AG09309 (cell line): ENCODE measurements at places on chromosomes 5 and 9.
A peak's percentile ranks its signal among the peaks of the same experiment; 100 is the strongest.

DNA sequence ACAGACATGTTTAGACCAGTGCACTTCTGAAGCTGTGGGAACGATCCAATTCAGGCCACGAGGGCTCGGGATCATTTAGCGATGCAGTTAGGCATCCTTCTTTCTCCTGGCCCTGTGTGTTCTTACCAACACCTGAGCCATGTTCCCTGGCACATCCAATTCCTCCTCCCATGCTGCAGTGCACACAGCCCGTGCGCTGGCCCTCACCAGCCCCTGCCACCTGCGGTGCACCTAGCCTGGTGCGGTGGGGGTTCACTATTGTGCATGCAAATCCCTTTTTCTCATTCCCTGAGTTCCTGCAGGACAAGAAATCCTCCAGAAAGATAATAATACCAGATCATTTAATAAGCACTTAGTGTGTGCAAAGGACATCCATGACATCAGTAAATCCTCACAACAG lies 53.5 kb downstream of the NEURL1B start:
- DNase-seq = no peak

DNA sequence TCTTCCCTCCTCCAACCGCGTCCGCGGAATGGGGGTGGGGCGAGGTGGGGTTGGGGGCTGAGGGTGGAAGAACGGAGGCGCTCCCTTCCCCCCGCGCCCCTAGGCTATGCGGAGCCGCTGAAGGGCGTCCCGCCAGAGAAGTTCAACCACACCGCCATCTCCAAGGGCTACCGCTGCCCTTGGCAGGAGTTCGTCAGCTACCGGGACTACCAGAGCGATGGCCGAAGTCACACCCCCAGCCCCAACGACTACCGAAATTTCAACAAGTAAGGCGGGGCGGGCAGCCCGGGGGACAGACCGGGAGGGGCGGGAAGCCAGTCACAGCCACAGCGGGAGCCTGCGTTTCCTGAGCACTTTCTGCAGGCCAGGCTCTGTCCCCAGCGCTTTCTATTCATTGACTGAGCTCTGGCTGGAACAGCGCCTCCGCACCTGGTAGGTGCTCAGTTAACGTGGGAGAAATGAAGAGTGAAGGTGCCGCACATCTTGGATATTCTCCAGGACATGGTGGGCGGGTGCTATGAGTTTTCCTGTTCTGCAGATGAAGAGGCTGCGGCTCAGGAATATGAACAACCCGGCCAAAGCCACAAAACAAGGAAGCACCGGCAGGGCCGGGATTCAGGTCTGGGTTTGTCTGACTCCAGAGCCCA lies 11.3 kb downstream of the MYOZ3 start:
- no peak for DNase-seq

- DNase-seq = peak; percentile 95
These were observed 568.0 kb upstream of the KLF4 start for GRCh38 chr9:108057421-108058134.

- DNase-seq = peak; percentile 67
These were observed 528.9 kb downstream of the AGTPBP1 start for GRCh38 chr9:85212887-85213286.

DNA sequence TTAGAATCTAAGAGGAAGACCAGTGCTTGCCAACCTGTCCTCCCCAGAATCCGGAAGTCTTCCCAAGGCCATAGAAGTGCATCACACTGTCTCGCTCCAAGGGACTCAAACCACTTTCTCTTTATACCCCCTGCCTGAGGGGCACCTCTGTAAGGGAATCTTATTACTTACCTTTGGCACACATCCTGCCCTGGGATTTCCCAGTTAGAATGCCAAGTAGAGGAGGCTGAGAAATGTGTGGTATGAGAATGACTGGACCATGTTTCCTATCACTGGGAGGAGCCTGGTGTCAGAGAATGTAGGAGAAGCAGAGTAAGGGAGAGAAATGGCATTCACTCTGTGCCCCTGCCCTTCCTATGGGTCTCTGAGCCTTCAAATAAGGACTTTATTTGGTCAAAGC lies 85.8 kb downstream of the AOPEP start:
- no peak for DNase-seq

DNA sequence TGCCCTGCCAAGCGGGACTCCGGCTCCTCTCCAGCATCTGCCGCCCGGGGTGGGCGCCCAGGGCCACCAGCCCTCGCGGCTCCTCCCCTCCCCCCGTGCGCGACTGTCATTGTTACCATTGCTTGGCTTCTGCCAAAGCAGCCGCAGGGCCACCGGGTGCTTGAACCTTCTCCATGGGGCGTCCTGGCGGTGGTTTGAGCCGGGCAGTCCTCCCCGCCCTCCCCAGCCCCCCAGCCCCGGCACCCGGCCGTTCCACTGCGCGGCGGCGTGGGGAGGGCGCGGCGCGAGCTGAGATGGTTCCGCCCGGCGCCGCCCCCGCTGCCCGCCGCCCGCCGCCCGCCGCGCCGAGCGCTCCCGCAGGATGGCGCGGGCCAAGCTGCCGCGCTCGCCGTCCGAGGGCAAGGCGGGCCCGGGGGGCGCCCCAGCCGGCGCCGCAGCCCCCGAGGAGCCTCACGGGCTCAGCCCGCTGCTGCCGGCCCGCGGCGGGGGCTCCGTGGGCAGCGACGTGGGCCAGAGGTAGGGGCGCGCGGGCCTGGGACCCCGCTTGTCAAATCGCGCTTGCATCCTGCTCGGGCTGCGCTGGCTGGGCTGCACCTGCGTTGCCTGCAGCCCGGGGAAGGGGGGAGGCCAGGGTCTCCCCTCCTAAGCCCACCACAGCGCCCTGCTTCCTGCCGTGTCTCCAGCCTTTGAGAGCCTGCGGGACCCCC lies 34.4 kb downstream of the KCNT1 start:
- DNase-seq = no peak

- no peak for DNase-seq
These were observed 12.7 kb upstream of the FCN1 start for GRCh38 chr9:134930398-134930797.

- DNase-seq = no peak
These were observed 165.5 kb downstream of the C9orf50 start for GRCh38 chr9:129455151-129455995.

GRCh38 chr9:127336086-127336485 lies 60.9 kb upstream of the SLC2A8 start:
- no peak for DNase-seq

- no peak for DNase-seq
These were observed 108.3 kb downstream of the INSYN2B start for GRCh38 chr5:169871826-169872490.

GRCh38 chr5:135085936-135086725 lies 52.1 kb upstream of the PITX1 start:
- DNase-seq = no peak

GRCh38 chr5:137700282-137700680 lies 35.6 kb downstream of the KLHL3 start:
- peak; percentile 25 for DNase-seq

- DNase-seq = no peak
These were observed 308.1 kb downstream of the CTNND2 start for GRCh38 chr5:11596185-11596584.

DNA sequence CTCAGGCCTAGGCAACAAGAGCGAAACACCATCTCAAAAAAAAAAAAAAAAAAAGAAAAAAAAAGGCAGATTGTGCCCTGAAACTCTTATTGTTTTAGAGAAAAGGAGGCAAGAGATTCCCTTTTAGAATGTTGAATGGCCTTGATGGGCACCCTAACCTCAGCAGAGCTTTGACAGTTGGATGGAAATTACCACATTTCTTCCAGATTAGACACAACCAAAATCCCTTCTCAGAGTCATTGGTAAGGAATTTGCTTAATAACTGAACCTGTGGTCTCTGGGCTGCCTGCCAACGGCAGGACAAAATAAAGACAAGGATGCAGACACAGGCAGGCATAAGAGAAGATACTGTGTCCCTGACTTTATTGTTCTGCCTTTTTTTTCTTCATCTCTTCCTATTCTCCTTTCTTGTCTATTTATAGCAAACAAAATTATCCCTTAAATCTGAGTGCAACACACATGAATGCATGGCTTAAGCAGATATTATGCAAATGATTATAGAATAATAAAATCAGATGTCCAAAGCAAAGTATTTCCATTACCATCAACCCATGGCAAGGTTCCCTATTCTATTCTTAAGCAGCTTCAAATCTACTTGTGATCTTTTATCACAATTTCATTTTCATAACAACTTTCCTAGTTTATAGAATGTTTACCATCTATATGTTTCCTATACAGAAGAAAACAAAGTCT lies 37.3 kb upstream of the TRIO start:
- DNase-seq = peak; percentile 69

DNA sequence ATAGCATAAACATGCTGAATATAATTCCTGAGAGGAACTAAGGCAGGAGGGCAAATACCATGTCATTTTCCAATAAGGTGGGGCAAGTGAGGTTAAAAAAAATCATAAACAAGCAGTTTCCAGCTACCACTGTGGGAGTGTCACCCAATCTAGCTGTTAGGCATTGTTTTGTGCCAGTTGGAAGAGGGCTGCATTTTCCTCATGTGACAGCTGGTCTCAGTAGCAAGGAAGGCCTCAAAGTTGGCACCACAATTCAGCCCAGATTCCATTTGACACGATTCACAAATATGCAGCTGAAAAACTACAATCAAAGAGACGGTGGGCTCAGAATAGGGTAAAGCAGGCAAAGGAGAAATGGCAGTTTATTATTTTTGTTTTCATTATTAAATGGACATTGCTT lies 636.1 kb downstream of the KIF4B start:
- DNase-seq = no peak

DNA sequence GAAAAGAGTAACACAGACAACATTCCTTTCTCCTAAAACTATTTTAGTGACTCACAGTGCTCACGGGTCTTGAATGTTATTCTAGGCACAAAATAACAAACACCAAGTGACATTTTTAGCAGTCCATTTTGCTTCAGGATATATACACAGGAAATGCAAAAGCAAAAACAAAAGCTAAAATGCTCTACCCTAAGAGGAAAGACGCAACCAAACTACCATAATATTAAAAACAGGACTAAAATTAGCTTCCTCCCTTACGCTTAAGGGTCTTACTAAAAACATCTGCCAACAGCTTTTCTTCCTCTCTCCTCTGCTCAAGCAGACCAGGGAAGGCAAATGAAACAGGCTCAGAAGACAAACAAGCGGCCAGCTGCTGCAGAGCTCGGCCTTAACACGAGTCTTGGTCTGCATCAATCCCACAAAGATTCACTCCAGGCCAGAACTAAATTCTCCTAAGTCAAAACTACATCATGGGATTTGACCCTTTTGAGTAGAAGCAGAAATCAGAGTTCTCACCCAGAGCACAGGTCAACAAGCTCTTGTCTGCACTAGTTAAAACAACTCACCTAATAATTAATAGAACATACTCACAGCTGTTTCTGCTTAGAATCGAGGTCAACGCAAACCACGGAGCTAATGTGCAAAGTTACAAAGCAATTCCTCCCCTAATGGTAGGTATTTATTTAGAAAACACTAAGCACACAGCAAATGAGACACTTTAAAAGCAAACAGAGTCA lies 62.3 kb downstream of the RAPGEF1 start:
- no peak for DNase-seq

GRCh38 chr5:20113031-20113715 lies 125.2 kb upstream of the CDH18 start:
- no peak for DNase-seq

DNA sequence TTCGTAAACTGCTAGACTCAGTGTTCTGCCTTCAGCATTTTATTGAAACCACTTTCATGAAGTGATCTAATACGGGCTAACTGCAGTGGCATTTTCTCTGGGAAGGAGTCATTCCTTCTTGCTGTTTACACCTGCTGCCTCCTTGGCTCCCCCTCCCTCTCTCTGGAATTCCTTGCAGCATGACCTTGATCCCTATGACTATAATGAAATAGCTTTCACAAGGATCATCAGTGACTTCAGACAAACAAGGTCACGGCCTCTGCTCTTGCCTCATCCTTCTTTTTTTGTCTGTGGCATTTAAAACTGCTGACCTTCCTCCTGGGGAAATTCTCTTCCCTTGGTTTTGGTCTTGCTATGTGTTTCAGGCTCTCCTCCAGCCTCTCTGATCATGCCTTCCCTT lies 90.2 kb downstream of the ZNF462 start:
- no peak for DNase-seq

- no peak for DNase-seq
These were observed 325.2 kb downstream of the CETN3 start for GRCh38 chr5:90084342-90084741.

DNA sequence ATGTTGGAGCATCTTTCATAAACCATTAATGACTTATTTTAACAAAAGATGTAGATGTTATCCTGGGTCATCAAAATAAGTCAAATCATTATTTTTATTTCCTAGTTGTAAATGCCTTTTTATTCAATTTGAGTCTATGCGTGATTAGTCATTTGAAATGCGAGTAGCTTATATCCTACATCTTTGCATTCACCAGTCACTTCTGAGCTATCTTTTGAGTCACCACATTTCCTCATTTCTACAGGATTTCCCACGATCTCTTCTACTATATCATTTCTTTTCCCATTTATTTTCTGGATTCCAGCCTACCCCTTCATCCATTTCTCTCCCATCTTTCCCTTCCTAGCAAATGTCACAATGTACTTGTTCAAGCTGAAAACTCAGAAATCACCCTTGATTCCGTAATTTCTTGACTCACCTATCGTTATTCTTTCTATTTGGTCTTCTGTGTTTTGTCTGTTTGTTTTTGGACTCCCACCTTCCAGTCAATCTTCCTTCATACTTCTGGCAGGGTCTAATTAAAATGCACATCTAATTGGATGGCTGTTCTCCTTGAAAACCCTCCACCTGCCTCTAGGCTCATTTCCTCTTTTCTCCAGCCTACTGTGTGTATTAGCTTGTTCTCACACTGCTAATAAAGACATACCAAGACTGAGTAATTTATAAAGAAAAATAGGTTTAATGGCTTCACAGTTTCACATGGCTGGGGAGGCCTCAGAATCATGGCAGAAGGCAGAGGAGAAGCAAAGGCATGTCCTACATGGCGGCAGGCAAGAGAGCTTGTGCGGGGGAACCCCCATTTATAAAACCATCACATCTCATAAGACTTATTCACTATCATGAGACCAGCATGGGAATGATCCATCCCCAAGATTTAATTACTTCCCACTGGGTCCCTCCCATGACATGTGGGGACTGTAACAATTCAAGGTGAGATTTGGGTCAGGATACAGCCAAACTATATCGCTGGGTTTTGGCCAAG lies 112.4 kb downstream of the MEF2C start:
- DNase-seq = no peak

DNA sequence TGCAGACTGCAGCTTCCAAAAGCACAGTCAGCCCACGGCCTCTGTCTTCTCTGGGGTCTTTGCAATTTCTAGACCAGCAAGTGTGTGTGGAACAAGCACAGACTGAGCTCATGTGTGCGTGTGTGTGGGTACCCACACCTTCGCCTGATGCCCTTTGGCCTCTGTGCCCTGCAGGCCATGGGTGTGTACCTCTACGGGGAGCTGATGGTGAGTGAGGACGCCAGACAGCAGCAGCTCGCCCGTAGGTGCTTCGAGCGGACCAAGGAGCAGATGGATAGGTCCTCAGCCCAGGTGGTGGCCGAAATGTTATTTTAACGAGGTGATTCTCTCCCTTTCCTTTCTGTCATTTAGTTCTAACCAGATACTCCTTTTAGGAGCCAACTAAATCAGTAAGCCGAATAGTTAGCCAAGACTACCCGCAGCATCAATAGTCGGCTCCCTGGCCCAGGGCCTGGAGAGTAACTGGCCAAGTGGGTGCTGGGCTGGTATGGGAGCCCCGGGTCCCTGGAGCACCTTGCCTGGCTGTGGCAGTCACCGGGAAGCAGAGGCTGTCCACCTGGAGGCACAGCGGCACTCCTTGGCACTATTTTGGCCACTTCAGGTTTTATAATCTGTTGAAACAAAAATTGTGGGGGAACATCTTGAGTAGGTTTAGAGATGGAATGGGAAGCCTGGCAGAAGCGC lies 235.0 kb downstream of the FANCC start:
- DNase-seq = no peak
